ENCODE measurements at places on chromosomes 11 and 22.

- DNase-seq, result no peak
- H3K27ac ChIP-seq, result no peak overlapping the region
- no peaks in the 10 kb centered on the region for H3K27me3 ChIP-seq
Observed at GRCh38 chr11:76834151-76834550, 26.6 kb upstream of the ACER3 start.

GRCh38 chr11:70398834-70399680, 728 bp downstream of the CTTN start:
- H3K4me3 ChIP-seq, result peak overlapping the region; percentile 71
- peaks cover 59% of the 10 kb centered on the region for H3K4me1 ChIP-seq
- peaks cover 84% of the 10 kb centered on the region for H3K27me3 ChIP-seq
- peak overlapping the region; percentile 22 for H3K27ac ChIP-seq
- DNase-seq, result peak; percentile 81

DNA sequence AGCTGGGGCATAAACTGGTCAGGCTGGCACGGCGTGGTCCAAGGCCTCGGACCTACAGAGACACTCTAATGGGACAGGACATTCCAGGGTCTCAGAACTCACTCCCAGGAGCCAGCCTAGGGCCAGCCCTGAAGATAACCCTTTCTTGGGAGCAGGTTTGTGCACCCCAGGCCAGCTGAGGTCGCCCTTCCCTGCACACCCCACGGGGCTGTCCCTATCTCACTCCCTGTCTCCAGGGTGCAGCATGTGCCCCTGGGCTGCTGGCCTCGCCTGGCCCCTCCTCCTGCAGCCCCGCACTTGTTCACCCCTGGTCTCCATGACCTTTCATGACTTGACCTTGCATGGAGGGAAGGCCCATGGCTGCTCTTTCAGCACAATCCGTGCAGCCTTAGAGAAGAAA, 1321.8 kb downstream of the BRD1 start:
- H3K4me3 ChIP-seq, result no peak overlapping the region
- no peaks in the 10 kb centered on the region for H3K4me1 ChIP-seq
- H3K36me3 ChIP-seq, result no peaks in the 10 kb centered on the region
- no peak for DNase-seq
- no peak overlapping the region for H3K27ac ChIP-seq

DNA sequence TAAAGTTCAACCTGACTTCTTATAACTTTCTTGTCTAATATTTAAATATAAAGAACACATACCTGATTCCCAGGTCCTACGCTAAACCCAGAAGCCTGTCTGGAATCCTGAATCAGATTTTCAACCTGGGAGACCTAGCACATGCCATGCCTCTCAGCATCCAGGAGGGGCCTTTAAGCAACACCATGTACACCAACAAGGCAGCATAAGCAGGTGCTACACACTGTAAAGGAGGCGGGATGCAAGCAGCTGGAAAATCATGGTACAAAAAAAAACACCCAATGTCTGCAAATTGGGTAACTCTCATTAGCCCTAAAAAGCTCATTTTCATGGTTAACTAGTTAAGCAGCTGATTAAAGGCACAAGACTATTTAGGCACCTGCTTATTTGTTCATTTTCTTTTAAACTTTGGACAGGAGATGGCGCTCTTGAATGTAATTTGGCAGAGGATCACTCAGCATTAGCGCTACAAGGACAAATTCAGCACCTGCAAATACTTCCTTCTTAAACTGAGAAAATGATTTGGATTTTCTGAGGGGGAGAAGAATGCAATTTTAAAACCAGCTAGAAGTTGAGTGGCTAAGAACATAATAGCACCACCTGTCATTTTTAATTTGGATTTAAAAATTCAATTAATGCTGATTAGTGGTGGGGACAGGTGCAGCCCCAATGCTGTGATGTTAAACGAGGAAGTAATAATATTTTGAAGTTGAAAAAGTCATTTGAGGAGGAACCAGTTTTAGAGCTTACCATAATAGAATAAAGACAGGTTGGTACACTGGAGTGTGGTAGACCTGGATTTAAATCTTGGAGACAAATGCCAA, 104.0 kb downstream of the FAR1 start:
- H3K27ac ChIP-seq, result no peak overlapping the region
- H3K36me3 ChIP-seq, result no peaks in the 10 kb centered on the region
- no peak for DNase-seq
- H3K4me3 ChIP-seq, result no peak overlapping the region
- no peaks in the 10 kb centered on the region for H3K27me3 ChIP-seq

DNA sequence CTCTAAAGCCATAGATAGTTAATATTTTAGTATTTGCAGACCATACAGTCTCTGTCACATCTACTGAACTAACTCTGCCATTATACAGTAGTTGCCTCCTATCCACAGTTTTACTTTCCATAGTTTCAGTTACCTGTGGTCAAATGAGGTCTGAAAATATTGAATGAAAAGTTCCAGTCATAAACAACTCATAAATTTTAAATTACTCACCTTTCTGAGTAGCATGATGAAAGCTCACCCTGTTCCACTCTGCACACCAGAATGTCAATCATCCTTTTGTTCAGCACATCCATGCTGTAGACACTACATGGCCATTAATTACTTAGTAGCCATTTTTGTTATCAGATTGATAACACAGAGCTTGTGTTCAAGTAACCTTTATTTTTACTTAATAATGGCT, 51.7 kb upstream of the ME3 start:
- H3K27ac ChIP-seq, result no peak overlapping the region
- no peaks in the 10 kb centered on the region for H3K36me3 ChIP-seq
- H3K4me1 ChIP-seq, result no peaks in the 10 kb centered on the region

DNA sequence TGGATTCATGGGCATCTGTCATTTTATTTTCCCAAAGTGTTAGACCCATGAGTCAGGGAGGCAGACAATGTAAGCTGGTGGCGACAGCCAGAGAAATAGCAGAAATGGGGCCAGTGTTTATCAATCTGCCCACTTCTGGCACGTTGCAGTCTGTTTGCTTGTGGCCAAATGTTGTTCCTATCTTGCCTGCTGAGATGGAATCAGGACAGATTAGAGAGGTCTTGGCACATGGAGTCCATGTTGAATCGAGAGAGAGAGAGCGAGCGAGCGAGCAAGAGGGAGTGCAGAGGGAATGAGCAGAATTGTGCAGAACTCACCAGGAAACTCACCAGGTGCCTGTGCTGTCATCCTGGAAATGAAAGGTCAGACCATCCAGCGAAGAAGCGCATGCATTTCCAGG, 21.9 kb upstream of the PARVG start:
- H3K36me3 ChIP-seq, result peaks cover 87% of the 10 kb centered on the region
- no peaks in the 10 kb centered on the region for H3K27me3 ChIP-seq
- H3K27ac ChIP-seq, result no peak overlapping the region
- H3K4me3 ChIP-seq, result no peak overlapping the region

GRCh38 chr11:14380947-14381561, 22.1 kb upstream of the RRAS2 start:
- H3K4me1 ChIP-seq, result peaks cover 15% of the 10 kb centered on the region
- H3K27ac ChIP-seq, result peak overlapping the region; percentile 69
- peak overlapping the region; percentile 51 for H3K4me3 ChIP-seq
- DNase-seq, result peak; percentile 93
- H3K36me3 ChIP-seq, result no peaks in the 10 kb centered on the region

GRCh38 chr11:69529001-69529400, 47.5 kb downstream of the LINC01488 start:
- H3K27me3 ChIP-seq, result no peaks in the 10 kb centered on the region
- H3K4me1 ChIP-seq, result peaks cover 2% of the 10 kb centered on the region
- H3K36me3 ChIP-seq, result no peaks in the 10 kb centered on the region
- DNase-seq, result peak; percentile 56

- H3K36me3 ChIP-seq, result peaks cover 46% of the 10 kb centered on the region
- H3K4me1 ChIP-seq, result peaks cover 36% of the 10 kb centered on the region
- no peak overlapping the region for H3K27ac ChIP-seq
- H3K4me3 ChIP-seq, result no peak overlapping the region
- H3K27me3 ChIP-seq, result no peaks in the 10 kb centered on the region
- no peak for DNase-seq
Observed at GRCh38 chr11:13311570-13311969, 34.0 kb downstream of the BMAL1 start.

DNA sequence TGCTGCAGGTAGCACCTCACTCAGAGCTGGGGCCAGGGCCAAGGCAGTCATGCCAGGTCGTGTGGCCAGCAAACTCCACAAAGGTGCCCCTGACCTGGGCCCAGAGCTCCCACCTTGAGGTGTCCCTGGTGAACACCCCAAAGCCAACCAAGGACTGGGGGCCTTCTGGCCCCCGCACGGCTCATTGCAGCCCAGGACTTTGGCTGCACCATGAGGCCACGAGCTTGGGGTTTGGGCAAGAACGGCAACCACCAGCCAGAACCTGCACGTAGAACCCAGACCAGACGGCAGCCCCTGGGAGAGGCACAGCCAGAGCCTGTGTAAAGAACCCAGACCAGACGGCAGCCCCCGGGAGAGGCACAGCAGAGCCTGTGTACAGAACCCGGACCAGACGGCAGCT, 7.8 kb downstream of the LRRC56 start:
- no peaks in the 10 kb centered on the region for H3K27me3 ChIP-seq
- H3K4me1 ChIP-seq, result no peaks in the 10 kb centered on the region
- no peak overlapping the region for H3K4me3 ChIP-seq
- no peak overlapping the region for H3K27ac ChIP-seq
- DNase-seq, result no peak
- no peaks in the 10 kb centered on the region for H3K36me3 ChIP-seq

GRCh38 chr11:78313898-78314297, 103.7 kb downstream of the GAB2 start:
- H3K36me3 ChIP-seq, result no peaks in the 10 kb centered on the region
- H3K4me1 ChIP-seq, result peaks cover 47% of the 10 kb centered on the region
- no peaks in the 10 kb centered on the region for H3K27me3 ChIP-seq

GRCh38 chr22:23531283-23531956, 48.7 kb downstream of the IGLL1 start:
- H3K4me1 ChIP-seq, result peaks cover 27% of the 10 kb centered on the region
- H3K27ac ChIP-seq, result no peak overlapping the region
- no peaks in the 10 kb centered on the region for H3K27me3 ChIP-seq

DNA sequence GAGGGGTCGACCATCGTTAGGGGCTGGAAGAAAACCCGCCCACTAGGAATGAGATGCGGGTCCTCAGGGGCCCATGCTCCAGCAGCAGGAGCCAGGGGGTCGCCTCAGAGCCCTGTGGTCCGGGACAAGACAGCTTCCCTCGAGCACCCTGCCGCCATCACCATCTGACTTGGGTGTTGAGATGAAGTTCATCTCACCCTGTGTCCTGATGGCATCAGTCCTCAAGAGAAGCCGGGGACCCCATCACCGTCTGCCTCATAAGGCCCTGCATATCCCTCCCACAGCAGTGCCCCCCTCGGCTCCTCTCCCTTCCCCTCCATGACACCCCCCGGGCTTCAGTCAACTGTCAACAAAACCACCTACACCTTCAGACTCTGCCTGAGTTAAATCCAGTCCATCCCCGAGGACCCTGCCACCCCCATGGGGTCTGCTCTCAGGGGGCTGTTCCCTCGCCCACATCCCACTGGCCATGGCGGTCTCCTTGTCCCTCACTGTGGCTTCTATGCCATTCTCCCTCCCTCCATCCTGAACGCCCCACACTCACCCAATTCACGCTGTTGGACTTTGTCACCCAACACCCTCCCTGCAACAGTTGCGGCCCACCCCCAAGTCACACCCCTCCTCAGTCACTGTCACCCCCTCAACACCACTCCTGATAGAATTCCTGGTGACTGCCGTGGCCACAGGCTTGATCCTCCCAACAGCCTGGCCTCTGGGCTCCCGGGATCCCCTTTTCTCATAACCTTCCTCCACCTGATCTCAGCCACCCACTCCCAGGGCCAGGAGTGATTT, 87.7 kb upstream of the RTL6 start:
- H3K4me1 ChIP-seq, result no peaks in the 10 kb centered on the region
- H3K27me3 ChIP-seq, result peaks cover 49% of the 10 kb centered on the region
- no peak overlapping the region for H3K27ac ChIP-seq
- peak; percentile 37 for DNase-seq
- H3K36me3 ChIP-seq, result no peaks in the 10 kb centered on the region

DNA sequence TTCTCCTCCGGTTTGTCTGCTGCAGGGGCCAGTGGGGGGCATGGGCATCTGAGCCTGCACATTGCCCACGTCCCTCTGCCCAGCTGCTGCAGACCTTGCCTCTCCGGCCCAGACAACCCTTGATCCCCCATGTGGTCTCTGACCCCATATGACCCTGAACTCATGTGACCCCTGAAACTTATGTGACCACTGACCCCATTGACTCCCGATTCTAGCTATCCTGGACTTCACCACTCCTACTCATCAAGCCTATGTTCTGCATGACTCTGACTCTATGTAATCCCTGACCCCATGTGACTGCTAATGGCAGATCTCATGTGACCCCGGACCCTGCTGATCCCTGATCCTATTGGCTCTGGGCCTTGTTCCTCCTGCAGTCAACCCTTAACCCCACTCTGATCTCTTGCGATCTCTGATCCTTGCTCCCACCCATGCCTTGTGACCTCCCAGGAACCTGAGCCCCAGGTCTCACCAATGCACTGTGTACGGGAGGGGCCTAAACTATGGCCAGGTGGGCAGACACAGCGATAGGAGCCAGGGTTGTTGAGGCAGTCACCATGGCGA, 5.7 kb downstream of the LTBP3 start:
- H3K27me3 ChIP-seq, result no peaks in the 10 kb centered on the region
- H3K4me3 ChIP-seq, result no peak overlapping the region
- H3K36me3 ChIP-seq, result peaks cover 4% of the 10 kb centered on the region
- H3K27ac ChIP-seq, result no peak overlapping the region

DNA sequence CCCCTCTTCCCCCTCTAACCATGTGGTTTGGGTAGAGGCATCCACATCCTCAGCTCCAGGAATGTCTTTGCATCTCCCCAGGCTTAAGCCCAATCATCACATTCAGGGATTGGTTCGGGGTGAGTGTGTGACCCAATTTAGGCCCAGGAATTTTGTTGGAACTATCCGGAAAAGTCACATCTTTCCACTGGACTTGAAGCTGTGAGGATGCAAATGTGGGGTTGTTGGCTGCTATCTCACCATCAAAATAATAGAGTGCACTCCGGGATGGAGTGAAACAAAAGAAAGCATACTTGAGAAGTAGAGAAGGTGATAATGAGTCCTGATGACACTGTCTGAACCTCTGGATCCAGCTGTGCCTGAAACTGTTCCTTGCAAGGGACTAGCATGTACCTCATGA, 33.8 kb upstream of the OLFML1 start:
- H3K27ac ChIP-seq, result no peak overlapping the region
- no peaks in the 10 kb centered on the region for H3K27me3 ChIP-seq
- DNase-seq, result no peak
- H3K4me3 ChIP-seq, result no peak overlapping the region
- H3K36me3 ChIP-seq, result no peaks in the 10 kb centered on the region

Measured in spleen (tissue), 13 donors.